HT-29 (cell line): ENCODE measurements at places on chromosomes 4 and X.

GRCh38 chr4:157265281-157265680, 44.8 kb downstream of the GRIA2 start:
- no peak for DNase-seq

DNA sequence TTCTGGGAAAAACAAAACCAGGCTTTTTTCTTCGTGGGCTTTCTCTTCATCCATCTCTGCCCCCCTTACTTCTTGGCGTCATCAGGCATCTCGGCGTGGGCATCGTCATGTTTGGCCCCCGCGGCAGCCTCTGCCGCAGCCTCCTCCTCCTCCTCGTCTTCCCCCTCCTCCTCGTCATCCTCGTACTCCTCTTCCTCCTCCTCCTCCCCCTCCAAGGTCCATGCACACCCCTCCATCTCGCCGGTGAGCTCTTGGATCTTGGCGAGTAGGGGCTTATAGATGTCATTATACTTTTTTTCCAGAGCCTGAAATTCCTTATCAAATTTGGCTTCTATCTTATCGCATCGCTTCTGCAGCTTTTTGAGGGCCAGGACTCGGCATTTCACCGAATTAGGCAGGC, 488 bp downstream of the NAP1L5 start:
- DNase-seq, result no peak

DNA sequence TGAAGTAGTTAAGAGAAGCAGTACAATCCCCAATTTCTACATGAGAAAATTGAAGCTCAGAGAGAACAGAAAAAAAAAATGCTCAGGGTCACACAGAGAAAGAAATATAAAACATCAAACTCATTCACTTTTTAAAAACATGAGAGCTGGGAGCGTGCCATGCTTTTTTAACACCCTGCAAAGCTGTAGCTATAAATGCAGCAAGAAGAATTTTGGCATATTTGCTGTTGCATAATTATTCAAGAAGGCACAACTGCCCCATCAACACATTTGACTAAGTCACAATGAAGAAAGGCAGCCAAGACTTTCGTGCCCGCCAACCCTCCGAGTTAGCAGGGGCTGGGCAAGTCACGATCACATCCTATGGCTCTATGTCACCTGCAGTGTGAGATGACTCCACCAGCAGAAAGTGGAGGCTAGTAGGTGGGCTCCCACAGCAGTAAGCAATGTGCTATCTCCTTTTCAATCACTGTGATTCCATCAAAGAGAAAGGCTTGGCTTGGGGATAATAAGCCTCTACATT, 214.8 kb downstream of the DHX15 start:
- no peak for DNase-seq

DNA sequence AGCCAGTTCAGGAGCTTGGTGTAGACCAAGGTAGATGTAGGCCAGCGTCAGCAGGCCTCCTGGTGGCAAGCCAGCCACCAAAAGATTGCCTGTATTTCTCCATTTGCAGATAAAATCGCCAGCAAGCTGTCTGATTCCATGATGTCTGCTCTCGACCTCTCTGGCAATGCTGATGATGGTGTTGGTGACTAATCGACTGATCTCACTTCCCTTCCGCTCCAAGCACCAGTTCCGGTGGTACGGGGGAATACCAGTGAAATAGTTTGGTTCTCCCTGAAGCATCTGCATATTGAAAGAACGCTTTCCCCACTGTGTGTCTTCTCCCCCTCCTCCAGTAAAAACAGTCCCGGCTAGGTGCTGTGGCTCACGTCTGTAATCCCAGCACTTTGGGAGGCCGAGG, 30.4 kb downstream of the GNL3L start:
- no peak for DNase-seq

DNA sequence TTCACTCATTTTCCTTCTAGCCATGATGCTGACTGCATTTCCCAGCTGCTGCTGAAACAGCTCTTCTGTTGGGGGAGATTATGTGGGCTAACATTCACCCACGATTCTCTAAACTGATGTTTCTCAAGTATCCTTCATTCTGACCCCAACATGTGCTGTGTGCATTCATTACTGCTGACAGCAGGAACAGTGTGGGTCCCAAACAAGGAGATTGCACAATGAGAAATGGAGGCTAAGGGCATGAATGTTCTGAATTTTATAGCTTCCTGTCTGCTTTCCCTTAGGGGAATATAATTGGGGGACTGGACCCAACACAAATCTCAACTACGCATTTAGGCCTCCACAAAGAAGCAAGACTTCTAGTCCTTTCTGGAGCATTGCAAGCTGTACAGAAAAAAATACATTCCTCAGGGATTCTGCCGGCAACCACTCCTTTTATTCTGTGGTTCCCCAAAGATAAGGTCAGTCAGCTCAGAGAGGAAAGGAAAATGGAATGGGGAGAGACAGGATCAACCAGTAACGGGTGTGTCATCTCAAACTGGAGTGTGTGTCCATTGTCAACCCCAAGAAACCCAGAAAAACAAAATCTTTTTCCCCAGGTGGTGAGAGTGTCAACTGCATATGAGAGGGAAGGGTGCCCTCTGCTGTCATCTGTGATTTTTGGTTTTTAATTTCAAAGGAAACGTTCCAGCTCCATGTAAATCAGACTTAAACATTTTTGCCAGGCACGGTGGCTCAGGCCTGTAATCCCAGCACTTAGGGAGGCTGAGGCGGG, 81.5 kb upstream of the EGFL6 start:
- peak; percentile 79 for DNase-seq

GRCh38 chr4:24798036-24798610, 2.8 kb downstream of the SOD3 start:
- no peak for DNase-seq

- DNase-seq, result no peak
These were observed 80.0 kb downstream of the ARSJ start for GRCh38 chr4:113899271-113900070.

DNA sequence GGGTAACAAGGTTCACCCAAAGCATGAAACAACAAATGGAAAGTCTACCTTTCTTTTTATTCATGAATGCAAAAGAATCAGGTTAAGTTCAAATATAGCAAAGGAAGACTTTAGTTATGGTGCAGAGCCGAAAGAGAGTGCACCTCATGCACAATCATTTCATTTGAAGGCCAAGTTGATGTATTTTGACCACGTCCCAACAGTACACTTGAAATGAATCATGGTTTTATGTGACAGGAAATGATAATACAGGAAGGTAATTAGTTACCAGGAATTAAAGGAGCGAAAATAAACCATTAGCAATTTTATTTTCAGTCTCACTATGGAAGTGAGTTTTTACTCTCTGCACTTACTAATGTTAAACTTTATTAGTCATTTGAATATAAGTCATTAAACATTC, 281.2 kb upstream of the DIAPH2 start:
- DNase-seq, result peak; percentile 42

GRCh38 chr4:60221866-60222265, 978.3 kb upstream of the ADGRL3 start:
- DNase-seq, result no peak

- no peak for DNase-seq
These were observed 4.5 kb upstream of the C1QTNF7 start for GRCh38 chr4:15423285-15423711.

- DNase-seq, result no peak
These were observed 14.4 kb upstream of the ASMTL start for GRCh38 chrX:1466971-1467561.

GRCh38 chr4:128660361-128661215, 148.9 kb upstream of the JADE1 start:
- no peak for DNase-seq

DNA sequence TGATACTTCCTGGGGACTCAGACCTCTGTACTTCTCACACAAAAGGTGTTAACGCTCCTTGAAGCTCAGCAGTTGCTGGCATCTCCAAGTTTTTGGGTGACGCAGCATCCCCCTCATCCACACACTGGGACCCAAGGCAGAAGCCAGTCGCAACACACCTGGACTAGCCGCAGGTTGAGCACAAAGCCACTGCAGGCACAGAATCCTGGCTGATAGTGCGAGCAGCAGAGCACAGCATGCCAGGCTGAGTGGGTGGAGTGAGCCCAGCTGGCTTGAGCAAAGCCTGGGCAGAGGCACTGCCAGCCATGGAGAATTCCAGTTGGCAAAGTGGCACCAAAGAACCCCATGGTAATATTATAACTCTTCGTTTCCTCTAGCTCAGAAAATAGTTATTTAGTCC, 873.2 kb upstream of the NDST4 start:
- DNase-seq, result no peak

GRCh38 chr4:74223801-74224200, 65.9 kb downstream of the MTHFD2L start:
- no peak for DNase-seq

GRCh38 chr4:7938609-7939376, 868 bp downstream of the AFAP1 start:
- DNase-seq, result peak; percentile 17

DNA sequence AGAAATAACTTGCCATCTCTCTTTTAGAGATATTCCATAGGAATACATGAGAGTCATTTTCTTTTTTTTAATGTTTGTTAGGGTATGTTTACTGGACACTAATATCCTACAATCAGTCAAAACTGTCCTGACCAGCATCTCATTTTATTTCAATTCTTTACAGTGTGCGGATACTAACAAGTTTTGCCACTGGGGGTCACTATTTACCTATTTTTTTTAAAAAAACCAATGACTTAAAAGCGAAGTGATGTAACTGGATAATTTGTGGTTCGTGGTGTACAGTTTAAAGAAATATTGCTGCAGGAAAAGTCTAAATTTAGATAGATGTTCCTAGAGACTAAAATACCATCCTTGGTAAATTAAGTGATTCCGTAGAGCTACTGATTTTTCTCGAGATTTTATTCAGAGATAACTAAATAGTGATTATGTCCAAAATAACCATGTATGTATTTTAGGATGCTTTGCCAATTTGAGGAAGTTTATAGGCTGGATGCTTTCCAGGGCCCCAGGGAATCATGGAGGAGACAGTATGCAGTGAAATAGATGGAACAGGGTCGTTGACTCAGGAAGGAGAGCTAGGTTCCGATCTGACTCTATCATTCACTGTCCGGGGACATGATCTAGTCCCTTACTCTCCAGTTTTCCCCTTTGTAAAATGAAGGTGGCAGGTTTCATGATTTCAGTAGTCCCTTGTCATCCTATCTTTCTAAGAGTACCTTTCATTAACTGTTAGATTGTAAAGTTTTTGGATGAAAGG, 34.0 kb upstream of the GNPDA2 start:
- peak; percentile 49 for DNase-seq

DNA sequence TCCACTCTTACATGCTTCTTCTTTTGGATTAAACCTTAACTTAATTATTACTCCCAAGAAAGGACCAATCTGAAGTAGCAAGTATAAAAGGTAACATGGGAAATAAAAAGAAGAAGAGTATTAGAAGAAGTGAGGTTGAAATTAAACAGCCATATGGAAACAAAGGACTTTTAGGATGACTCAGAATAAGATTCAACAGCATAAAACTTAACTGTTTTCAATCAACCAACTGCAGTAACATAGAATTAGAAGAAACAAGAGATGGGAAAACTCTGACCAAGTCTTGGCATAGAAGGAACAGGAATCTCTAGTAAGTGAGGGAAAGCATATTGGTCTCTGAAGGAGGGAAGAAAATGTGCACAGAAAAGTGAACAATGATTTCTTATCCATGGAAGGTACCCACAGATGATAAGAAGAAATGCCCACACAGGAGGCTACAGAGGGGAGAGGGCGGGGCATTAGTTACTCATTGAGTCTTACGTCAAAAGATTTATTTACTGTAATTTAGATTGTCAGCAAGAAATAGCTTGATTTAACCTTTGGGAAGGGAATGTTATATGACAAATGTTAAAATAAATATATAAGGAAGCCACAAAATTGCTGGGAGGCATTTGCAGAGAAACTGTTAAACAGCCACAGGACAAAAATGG, 177.3 kb downstream of the BANK1 start:
- DNase-seq, result no peak

DNA sequence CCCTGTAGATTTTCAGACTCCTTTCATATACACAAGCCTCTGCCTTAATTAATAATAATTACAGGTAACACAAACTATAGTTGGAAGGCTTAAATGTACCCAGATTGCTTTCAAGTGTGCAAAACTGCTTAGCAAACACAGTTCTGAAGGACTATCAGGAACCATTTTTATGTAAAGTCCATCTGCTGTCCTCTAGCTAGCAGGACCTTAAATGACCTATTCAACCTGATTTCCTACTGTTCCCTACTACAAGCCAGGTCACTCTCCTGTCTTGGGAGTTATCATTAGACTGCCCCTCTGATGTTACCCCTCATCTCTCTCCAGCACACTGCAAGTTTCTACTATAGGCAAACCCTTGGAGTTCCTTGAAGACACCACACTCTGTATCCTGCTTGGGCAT, 157.3 kb downstream of the GBA3 start:
- no peak for DNase-seq

- no peak for DNase-seq
These were observed 24.8 kb downstream of the IL13RA1 start for GRCh38 chrX:118751950-118752783.

DNA sequence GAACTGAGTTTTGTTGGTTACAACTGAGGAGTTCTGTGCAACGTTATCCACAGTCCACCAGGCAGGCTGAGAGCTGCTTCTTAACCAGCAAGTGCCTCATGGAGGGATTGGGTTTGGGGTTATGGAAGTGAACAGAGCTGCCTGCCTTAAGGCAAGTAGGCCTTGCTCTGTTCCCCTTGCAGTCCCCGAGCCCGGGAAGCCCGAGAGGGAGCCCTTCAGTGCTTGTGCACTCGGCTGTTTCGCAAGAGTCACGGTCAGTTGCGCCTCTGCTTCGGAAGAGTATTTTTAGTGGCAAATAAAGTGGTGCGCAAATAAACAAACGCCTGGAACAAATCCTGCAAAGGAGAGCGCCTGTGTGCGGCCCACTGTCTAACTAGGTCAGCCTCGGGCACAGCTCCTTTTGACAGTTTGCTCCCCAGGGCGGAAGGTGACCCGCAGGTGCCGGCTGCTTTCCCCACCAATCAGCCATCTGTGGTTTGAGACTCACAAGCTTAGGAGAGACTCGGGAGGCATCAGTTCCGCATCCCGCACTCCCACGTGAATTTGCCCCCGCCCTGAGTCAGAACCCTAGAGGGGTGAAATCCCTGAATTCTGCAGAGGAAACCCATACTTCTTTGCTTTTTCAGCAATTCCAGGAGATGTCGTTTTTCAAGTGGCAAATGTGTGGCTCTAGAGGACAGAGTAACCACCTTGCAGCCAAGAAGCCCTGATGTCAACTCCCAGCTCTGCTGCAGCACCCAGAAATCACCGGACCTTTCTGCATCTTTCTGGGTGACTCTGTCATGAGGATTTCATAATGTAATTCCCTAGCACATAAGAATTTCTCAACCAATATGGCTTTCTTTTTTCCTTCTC, 56.8 kb downstream of the LGI2 start:
- no peak for DNase-seq

- DNase-seq, result no peak
These were observed at the start of gene EDA2R for GRCh38 chrX:66638591-66639500. TSS of gene EDA2R (minus strand) at chrX:66639078. CDS start at chrX:66616020, 23,058 bp downstream.

DNA sequence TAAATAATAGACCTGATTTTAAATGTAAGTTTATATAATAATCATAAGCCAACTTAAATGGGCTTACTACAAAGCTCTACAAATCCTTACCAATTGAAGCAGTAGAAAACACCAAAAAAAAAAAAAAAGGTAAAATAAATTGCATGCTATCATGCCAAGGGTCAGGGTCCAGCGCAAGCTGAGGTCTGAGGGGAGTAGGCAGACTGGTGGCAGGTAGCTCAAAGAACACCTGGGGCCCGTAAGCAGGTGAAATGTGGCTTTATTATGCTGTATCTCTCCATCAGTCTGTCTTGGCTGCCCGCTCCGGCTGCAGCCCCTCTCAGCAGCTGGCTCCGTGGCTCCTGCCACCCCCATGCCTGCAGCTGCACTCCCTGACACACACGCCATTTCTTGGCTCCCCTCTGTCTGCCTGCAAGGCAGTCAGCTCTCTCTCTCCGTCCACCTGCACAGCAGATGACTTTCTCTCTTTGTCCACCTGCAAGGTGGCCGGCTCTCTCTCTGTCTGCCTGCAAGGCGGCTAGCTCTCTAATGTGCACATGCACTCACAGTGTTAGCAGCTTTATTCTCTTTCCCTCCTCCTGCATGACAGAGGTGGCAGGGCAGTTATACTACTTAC, 209.4 kb upstream of the UGT8 start:
- no peak for DNase-seq
